ENCODE measurements at places on chromosomes 13 and 19.
A peak's percentile ranks its signal among the peaks of the same experiment; 100 is the strongest.

GRCh38 chr13:97640268-97640667, 206.3 kb downstream of the RAP2A start:
- DNase-seq: no peak

DNA sequence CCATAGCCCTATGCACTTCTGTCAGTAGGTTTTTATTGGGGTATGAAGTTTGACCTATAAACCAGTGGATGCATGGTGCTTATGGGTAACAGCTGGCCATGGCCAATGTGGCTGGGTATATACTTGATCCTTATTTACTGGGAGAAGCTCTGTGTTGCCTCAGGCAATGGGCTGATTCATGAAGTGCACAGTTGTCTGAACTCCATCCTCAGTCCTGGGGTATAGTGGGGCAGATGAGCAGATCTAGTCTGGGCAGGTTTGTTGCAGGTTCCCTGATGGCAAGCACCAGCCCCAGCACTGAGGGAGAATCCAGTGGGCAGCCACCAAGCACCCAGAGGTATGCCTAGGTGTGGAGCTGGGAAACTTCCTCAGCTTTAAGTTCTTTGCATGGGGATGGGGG, 274.4 kb downstream of the TDRD3 start:
- no peak for DNase-seq

GRCh38 chr13:91085127-91085526, 262.4 kb upstream of the MIR17HG start:
- DNase-seq: peak; percentile 96

GRCh38 chr19:567296-567900, 5.0 kb upstream of the BSG start:
- no peak for DNase-seq

DNA sequence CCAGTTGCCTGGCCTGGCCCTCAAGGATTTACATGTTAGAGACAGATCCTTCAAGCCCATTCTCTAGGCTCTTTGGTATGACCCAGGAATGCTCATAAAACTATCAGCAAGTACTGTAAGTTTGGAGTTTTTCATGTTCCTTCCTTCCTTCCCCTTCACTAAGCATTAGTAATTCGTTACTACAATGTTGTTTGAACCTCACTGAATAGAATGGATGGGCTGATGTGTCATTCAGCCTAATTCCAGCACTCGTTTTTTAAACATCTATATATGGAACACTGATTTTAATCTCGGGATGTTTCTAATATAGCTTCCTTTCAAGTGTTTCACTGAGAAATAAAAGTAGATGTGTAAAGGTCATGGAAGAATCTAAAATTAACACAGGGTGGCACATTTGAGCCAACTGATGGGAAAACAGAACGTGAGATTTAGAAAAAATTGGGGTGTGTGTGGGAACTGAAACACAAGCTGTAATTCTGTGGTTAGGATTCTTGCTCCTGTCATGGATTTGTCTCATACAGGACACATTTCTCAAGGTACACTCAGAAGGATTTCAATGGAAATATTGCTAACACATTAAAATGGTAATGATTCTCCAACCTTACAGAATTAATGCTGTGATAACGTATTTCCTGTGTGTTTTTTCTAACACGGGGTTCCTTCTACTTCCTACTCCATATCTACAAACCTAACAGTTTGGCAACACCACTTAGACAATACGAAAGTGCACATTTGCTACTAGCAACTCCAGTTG, 93.4 kb downstream of the FLT1 start:
- peak; percentile 25 for DNase-seq

- DNase-seq: no peak
Measured at GRCh38 chr13:45527699-45528462, 63.1 kb downstream of the COG3 start.

- no peak for DNase-seq
Measured at GRCh38 chr19:41860419-41861115, 512 bp downstream of the RPS19 start.

DNA sequence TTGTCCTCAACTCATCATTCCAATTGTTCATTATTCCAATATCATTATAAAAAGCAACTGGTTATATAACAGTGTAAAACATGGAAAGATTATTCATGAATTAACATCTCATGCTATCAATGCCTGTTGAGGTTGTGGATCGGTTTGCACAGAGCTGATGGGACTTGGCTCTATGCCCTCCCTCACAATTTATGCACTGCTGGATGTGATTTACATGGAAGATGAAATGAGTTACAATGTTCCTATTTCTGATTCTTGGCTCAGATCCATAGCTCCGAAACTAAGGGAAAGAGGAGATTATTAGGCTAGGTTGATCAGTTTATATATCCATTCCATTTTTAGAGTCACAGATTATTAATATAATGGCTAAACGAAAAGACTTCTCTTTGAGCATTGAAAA, 38.6 kb downstream of the SCEL start:
- DNase-seq: no peak

DNA sequence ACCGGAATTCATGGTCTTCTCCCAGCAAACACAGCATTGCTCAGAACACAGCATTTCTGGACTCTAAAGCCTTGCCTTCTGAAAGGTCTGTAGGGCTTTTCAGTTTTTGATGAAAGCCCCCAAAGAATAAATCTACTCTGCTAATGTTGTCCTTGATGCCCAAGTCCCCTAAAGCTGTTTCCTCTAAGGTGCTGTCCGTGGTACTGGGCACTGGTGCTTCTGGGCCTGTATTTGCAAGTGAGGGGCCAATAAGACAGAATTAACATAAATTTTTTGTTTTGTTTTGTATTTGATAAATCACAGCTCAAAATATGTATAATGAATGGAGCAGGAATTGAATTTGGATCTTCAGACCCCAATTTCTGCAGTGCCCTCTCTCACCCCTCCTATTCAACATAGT, 12.1 kb upstream of the LGALS13 start:
- DNase-seq: peak; percentile 38

DNA sequence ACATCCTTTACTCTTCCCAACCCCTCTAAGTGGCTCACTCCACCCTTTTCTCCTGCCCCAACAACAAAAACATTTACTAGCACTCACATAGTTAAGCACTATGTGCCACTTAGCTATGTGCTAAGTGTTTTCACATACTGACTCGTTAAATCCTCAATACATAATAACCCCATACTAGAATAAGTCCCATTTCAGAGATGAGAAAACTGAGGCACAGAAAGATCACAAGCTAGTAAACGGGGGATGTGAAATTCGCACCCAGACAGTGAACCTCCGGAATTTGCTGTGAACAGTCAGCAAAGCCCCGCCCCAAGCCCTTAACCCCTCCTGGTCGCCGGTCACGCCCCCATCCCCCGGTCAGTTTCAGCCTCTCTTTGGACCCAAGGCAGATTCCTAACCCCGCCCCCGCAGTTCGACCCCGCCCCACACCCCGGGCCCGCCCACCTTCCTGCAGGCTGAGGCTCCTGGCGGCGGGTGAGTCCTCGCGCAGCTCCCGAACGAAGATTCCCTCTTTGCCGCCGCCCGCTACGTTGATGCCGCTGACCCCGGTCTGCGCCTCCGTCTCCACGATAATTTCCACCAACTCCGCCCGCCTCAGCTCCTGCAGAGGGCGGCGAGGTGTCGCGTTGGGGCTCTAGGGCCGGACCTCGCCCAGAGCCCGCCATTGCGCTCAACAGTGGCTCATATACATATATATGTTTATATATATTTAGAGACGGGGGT, 9.8 kb downstream of the PRX start:
- DNase-seq: peak; percentile 95

- peak; percentile 87 for DNase-seq
Measured at GRCh38 chr13:41456768-41457588, at the start of gene RGCC. Gene RGCC, plus strand, starts transcription at chr13:41457550. Its CDS starts 158 bp downstream, at chr13:41457708.

- DNase-seq: no peak
Measured at GRCh38 chr19:48987323-48987722, 5.8 kb downstream of the GYS1 start.

DNA sequence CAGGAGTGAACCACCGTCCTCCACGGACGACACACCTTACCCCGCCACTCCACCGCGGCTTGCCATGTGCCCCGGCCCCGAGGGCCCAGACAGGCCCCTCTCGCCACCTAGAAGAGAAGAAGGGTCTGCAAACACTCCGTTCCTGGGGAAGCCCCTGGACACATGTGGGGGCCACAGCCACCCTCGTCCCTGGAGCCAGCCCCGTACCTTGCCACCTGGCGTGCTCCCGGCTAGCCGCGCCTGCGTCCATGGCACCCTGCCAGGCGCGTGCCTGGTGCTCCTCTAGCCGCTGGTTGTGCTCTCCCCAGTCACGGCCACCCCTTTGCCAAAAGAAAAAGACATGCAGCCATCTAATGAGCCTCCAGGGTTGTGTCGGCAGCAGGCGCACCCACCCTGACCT, 19.9 kb upstream of the TINCR start:
- DNase-seq: no peak

- DNase-seq: no peak
Measured at GRCh38 chr13:86476656-86477055, 677.4 kb upstream of the SLITRK6 start.

GRCh38 chr19:38647966-38648768, 718 bp downstream of the ACTN4 start:
- no peak for DNase-seq

DNA sequence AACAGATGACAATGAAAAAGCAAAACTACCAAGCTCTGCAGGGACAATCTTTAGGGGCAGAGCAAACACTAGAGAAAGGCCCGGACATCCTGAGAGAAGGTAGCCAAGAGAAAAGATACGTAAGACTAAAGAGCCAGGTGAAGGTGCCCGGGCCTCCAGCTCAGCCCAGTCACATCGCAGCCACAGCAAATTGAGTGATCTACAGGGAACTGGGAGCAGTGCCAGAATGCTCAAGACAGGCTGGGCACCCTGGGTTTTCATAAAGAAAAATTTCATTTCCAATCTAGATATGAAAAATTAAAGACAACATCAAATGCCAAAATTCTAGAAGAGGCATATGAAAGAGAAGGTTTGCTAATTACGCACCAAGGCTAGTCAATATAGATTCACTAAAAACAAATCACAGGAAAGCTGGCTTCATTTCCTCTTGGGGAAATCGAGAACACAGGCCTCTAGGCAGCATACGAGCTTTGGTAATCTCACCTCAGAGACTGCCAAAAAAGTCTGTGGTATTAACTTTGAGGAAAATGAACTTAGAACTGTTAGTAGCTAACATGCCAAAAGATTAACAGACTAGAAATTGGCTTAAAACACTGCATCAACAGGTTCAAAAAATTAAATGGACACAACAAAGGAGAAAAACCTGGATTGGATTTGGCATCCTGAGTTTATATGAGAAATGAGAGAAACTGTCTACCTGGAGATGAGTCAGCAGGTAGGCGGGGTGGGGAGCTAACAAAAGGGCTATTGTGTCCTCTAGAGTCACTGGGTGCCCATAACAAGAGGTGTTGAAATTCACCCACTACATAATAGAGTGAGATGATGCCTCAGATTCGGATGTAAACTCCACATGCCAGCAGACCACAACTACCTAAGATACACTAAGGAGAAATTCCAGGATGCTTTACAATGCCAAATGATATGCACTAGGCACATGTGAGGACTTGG, 6.6 kb downstream of the ANKRD10 start:
- peak; percentile 30 for DNase-seq

- DNase-seq: no peak
Measured at GRCh38 chr19:5635427-5635826, 12.5 kb downstream of the SAFB start.

DNA sequence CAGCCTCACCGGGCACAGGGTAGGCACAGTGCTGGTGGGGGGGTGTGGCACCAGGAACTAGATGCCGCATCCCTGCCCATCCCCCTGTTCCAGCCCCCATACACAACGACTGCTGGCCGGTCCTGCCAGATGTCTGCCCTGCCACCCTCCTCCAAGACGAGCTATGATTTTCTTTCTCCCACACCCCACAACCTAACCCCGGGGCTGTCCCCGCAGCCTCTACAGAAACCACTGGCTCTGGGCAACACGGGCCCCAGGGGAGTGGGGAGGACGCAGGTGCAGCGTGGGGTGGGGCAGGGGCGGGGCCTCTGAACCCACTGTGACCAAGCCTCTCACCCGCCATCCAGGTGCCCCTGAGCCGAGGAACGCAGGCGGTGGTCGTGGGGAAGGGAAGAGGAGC, 15.5 kb downstream of the PGLS start:
- DNase-seq: no peak

- DNase-seq: peak; percentile 12
Measured at GRCh38 chr19:16825312-16826052, 3.7 kb upstream of the SIN3B start.

- DNase-seq: peak; percentile 84
Measured at GRCh38 chr19:44689290-44690130, 9.4 kb upstream of the CEACAM16 start.

GRCh38 chr13:71799324-71799723, 67.7 kb downstream of the DACH1 start:
- DNase-seq: no peak

DNA sequence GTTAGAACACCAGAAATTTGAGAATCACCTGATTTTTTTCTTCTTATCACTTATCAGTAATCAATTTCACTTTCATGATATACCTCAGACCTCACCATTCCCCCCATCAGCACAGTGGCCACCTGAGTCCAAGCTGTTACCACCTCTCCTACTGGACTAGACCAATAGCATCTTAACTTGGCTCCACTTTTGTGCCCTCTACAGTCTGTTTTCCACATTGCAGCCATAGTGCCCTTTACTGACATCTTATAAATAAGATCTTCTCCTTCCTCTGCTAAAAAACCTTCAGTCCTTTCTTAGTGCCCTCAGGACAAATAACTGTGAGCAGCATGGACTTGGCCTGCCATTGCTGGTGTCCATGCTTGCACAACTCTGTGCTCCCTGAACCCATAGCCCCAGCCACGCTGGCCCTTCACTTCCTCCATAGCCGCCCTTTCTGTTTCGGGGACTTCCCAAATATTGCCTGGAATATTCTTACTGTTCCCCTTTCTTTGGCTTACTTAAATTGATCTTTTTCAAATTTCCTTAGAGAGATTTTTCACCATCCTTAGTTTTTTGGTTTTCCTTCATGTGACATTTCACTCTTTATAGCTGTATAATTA, 380.8 kb downstream of the LMO7 start:
- DNase-seq: peak; percentile 64

- DNase-seq: peak; percentile 32
Measured at GRCh38 chr13:102903659-102904407, 58.0 kb downstream of the ERCC5 start.

GRCh38 chr13:75226092-75226491, 255.9 kb downstream of the TBC1D4 start:
- no peak for DNase-seq

- peak; percentile 25 for DNase-seq
Measured at GRCh38 chr13:81872581-81872980, 1531.7 kb upstream of the SPRY2 start.

DNA sequence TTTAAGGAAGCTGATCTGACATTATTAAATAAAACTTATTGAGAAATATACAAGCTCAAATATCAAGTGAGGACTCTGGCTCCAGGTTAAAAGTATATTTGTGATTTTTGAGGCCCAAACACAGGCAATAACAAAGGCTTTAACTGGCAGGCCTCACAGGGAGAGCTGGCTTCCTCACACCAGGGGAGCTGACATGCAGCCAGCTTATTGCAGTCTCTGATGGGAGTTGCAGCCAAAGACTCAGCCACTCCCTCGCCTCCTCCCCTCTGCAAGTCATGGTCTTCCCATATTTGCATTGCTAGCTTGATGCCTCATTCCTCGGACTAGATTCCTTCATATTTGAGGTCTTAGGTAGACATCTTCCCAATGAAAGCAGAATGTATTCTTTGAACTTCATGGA, 647.1 kb upstream of the SLITRK6 start:
- no peak for DNase-seq

- no peak for DNase-seq
Measured at GRCh38 chr13:70386919-70387318, 278.7 kb upstream of the KLHL1 start.
